Hair follicular keratinocyte (primary cell): ENCODE measurements at places on chromosomes 2 and 18. TPM values are rescaled to one million over a fixed set of nuclear protein-coding genes. Genes with fewer than 3 reads are reported as not detected.

PRSS56 gene
- total RNA-seq = not detected in 2 replicates

RNF152 gene
- 25.5 and 27.3 TPM in 2 replicates for total RNA-seq

BOK gene
- 36.3 and 41.2 TPM in 2 replicates for total RNA-seq

CAPN14 gene
- 0.30 and 0.47 TPM in 2 replicates for total RNA-seq

FTCDNL1 gene
- 0.08 and 0.57 TPM in 2 replicates for total RNA-seq

ADAM17 gene
- 22.2 and 26.2 TPM in 2 replicates for total RNA-seq

CABYR gene
- 6.4 and 13.3 TPM in 2 replicates for total RNA-seq

SLC9A2 gene
- under 0.01 and 0.19 TPM in 2 replicates for total RNA-seq

GLB1L gene
- total RNA-seq = 8.0 and 10.2 TPM in 2 replicates

SGPP2 gene
- 0.08 TPM in 2 replicates for total RNA-seq

C2orf81 gene
- total RNA-seq = 3.6 and 4.8 TPM in 2 replicates

BCL11A gene
- total RNA-seq = 4.6 and 5.2 TPM in 2 replicates

SMC6 gene
- total RNA-seq = 21.6 and 30.0 TPM in 2 replicates

CYRIA gene
- total RNA-seq = 0.30 and 0.31 TPM in 2 replicates

PRKCE gene
- 0.76 and 1.2 TPM in 2 replicates for total RNA-seq

ARHGAP28 gene
- 0.16 and 0.99 TPM in 2 replicates for total RNA-seq

CRYBA2 gene
- total RNA-seq = not detected in 2 replicates

MYL12B gene
- total RNA-seq = 642 and 753 TPM in 2 replicates

RAB6C gene
- not detected in 2 replicates for total RNA-seq

ANO7 gene
- total RNA-seq = 0.16 and 0.23 TPM in 2 replicates

FBLN7 gene
- total RNA-seq = 0.23 TPM in 1 of 2 replicates, not detected in the other
